ENCODE measurements at places on chromosomes 2 and 18.

GRCh38 chr2:170950221-170950761 is 21.2 kb downstream of the GORASP2 start:
- no peak for DNase-seq

DNA sequence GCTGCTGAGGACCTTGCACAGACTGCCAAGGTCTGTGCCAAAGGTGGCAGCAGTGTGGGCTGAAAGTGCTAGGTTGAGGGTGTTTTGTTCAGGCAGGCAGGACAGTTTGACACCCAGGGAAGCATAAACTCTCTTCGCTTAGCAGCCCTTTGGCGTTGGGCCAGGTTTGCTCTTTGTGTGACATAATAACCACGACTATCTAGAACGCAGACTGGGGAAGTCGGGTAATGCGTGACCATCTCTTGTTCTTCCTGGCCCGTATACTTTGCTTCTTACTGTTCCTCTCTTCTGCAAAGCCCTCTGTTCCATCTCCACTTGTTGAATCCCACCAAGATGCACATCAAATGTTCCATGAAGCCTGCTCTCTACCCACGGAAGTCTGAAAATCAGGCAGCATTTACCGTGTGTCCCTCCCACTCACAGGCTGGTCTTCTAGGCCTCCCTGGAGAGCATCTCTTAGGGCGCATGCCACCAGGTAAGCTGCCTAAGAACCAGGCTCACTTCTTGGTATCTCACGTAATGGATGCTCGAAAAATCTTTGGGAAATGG is 96.7 kb upstream of the LMAN1 start:
- DNase-seq: no peak

- no peak for DNase-seq
These were observed 353.1 kb upstream of the FANCL start for GRCh38 chr2:58594175-58594574.

- DNase-seq: no peak
These were observed 39.1 kb upstream of the MAP4K4 start for GRCh38 chr2:101658387-101658786.

GRCh38 chr2:178385595-178386148 is 65.3 kb downstream of the PRKRA start:
- DNase-seq: no peak

DNA sequence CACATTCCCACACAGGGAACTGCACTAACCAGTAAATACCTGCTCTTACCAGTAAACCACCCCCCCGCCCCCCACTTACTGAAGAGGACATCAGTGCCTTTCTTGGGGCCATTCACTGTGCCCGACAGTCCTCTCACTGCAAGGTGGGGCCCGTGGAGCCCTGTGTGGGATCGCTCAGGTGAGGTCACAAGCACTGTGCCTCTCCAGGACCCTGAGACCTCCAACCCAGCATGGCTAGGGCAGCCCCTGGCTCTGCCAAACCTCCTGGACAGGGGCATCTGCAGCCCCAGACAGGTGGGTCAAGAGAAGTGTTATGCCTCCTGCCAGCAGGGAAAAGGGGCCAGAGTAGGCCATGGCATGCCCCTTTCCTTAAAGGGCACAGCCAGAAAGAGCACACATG is 6.7 kb upstream of the NEURL3 start:
- no peak for DNase-seq

DNA sequence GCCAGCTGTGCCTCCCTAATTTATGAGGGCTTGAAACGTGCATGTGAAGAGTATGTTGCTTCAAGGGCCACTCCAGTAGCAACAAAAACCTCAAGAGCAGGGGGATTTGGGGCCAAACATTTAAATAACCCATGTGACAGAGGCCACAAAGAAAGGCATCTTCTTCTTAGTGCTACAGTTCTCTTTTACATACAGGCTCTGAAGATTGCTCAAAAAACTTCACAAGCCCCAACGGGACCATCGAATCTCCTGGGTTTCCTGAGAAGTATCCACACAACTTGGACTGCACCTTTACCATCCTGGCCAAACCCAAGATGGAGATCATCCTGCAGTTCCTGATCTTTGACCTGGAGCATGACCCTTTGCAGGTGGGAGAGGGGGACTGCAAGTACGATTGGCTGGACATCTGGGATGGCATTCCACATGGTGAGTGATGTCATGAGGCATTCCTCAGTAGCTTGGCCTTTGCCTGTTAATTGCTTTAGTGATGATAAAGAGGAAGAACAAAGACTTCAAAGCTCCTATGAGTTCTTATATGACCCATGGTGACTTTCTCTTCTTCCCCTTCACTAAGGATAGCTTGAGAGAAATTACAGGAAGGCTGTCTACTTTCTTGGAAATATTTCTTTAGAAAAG is 40.1 kb downstream of the NRP2 start:
- no peak for DNase-seq

GRCh38 chr2:235936493-235936892 is 231.7 kb downstream of the GBX2 start:
- no peak for DNase-seq

GRCh38 chr2:238263204-238264071 is 23.6 kb upstream of the HES6 start:
- DNase-seq: peak; percentile 87

DNA sequence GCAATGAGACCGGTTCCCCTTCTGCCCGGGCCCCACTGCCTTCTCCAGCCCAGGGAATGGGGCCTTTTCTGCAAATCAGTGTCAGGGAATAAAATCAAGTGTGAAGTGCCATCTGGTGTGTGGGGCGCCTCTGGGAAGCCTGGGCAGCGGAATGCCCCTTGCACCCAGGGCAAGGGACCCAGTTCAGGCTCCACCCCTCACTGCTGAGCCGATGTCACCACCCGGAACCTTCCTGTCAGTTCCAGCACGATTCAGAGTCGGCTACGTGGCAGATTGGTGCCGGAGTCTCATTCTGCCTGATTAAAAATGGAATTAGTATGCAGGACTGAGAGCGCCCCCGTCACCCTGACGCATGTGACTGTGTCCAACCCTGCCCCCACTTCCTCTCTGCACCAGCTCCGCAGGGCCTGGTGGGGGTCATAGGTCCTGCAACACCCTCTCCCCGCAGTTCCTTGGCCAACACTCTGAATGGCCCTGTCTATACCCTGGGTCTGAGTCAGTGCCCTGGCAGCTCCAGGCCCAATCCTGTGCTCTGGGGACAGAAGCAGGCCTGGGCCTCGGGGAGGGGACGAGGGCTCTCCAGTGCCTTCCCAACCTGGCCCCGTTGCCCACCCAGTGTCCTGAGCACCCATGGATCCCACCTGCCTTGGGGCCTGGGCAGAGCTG is 8.2 kb upstream of the ALPI start:
- no peak for DNase-seq

DNA sequence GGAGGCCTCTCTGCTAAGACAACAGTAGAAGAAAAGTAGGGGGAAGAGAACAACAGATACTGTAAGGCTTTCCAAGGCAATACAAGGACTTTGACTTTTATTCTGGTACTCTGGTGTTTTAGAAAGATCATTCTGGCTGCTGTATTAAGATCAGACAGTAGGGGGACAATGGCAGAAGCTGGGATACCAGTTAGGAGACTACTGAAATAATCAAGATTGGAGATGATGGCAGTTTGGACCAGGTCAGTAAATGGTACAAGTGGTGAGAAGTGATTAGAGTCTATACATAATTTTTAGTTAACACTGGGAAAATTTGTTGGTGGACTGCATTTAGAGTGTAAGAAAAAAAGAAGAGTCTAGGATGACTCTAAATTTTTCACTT is 139.7 kb downstream of the ROCK1 start:
- DNase-seq: no peak

- DNase-seq: peak; percentile 67
These were observed 42.1 kb upstream of the TRIM43B start for GRCh38 chr2:95526360-95527341.

DNA sequence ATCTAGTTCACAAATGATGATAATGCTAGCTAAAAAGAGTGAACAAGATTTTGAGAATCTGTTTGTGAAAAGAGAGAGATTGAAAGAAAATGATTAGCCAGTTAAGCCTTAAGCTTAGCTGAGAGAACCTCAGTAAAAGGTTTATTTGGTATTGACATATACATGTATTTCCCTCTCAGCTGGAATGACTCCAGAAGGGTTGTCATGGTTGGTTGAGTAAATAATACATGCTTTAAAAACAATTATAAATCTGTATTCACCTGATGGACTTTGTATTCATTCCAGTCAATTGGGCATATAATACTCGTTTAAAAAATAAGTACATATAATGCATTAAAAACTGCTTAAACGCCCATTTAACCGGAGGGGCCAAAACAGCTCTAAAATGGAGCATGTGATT is 181.4 kb downstream of the GRB14 start:
- no peak for DNase-seq

DNA sequence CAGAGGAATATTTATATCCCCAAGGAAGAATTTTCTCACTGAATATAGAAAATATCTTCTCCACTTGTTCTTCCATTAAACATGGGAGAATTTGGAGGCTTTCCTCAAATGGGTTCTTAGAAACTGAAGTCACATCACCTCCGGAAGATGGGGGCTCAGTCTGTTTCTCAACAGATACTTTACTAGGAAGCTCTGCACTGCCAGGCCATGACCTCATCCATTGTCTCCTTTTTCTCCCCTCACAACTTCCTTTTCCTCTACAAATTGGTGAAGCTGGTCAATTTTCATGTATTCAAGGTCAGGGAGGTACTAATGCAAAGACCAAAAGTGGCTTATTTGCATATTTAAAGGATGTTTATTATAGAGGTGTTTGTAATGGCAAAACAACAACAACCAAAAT is 173.1 kb downstream of the RNF152 start:
- DNase-seq: no peak

DNA sequence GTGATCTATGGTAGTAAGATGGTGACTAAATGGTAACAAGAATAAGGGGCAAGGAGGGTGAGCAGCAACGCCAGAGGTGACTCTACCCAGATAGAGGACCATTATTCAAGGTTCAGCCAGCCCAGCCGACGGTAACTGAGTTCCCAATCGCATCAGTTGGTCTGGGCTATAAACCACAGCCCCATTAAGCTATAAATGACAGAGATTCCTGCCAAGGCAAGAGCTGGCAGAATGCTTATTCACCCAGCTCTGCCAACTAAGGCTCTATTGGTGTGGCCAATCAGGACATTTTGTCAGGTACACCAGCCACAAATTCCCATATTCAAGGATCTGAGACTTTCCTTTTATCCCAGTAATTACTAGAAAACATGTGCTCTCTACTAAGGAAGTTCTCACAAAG is 3.6 kb downstream of the CHN1 start:
- DNase-seq: no peak

GRCh38 chr2:47221039-47221438 is 65.9 kb upstream of the STPG4 start:
- no peak for DNase-seq

- no peak for DNase-seq
These were observed 243.5 kb downstream of the CDH7 start for GRCh38 chr18:65994302-65994701.

- DNase-seq: no peak
These were observed 2.9 kb downstream of the ACKR3 start for GRCh38 chr2:236572482-236572881.

DNA sequence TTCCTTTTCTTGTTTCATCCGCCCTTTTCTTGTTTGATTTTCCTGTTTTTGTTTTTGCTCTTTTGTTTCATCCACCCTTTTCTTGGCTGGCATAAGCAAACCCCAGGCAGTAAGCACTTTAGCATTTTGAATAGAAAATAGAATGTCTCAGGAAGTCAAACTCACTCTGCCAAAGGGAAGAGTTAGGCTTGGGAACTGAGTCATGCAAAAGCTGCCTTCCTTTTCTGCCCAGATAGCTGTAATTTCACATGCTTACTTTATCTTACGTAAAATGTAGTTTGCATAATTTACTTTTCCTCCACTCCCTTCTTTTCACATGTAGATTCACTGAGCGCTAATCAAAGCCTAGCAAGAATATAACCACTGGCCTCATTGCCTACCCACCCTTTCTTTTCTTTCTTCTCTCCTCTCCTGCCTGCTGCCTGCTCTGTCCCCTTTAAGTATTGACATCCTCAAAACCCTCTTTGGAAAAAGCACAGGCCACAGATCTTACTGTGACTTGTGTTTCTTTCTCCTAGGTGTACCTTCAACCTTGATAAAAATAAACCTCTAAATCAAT is 48.4 kb downstream of the CNGA3 start:
- DNase-seq: no peak

- peak; percentile 6 for DNase-seq
These were observed 9.1 kb downstream of the EHD3 start for GRCh38 chr2:31243053-31243452.

- DNase-seq: no peak
These were observed 113.0 kb downstream of the KCNF1 start for GRCh38 chr2:11024687-11025086.

DNA sequence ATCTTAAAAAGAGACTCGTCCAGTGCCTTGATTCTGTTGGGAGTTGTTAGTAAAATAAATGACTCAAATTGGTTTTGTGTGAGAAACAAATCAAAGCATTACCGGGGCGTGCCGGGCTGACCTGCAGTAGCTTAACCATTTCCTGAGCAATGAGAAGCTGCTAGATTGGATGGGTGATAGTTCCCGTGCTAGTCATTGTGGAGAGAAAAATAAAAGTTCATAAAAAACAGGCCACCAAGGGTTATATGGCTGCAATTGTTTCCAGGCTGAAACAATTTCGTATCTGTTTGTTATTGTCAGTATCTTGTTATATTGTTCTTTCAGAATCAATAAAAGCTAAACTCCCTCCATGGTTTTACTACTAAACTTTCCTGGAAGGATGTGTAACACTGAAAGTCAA is 314.4 kb downstream of the MTX2 start:
- no peak for DNase-seq

GRCh38 chr2:65980531-65980930 is 454.4 kb upstream of the MEIS1 start:
- no peak for DNase-seq

GRCh38 chr2:191686729-191687128 is 8.8 kb downstream of the NABP1 start:
- DNase-seq: no peak

- no peak for DNase-seq
These were observed 75.6 kb upstream of the ARHGAP28 start for GRCh38 chr18:6653880-6654279.

DNA sequence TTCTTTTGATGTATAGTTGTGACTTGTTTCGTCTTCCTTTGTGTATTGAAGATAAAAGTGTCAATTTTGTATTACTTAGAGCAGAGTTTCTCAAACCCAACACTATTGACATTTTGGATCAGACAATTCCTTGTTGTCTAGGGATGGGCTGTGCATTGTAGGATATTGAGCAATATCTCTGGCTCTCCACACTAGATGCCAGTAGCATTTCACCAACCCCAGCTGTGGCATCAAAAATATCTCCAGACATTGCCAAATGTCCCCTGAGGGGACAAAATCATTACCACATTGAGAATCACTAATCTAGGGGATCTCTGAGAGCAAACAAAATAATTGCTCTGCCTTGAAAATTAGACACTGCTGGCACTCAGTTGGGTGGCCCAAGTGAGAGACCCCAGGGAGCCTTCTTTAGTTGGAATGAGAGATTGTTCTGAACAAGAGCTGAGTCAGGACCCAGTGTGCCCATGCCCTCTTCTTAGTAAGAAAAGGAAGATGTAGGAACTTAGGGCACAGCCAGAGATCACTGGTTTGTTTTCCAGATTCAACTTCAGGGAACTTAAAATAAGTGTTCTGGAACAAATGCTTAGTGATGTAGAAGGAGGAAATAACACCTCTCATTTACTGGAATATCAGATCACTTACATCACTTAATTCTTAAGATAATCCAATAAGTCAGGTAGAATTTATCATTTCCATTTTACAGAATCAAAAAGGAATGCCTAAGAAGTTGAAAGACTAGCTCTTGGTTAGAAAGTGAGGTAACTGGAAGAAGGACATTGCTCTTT is 466.6 kb upstream of the TNP1 start:
- DNase-seq: no peak
